Ammon's horn (tissue), 1 donor: ENCODE measurements at places on chromosomes 5 and 9.

- DNase-seq = no peak
Measured at GRCh38 chr5:110150199-110150598, 460.5 kb downstream of the MAN2A1 start.

DNA sequence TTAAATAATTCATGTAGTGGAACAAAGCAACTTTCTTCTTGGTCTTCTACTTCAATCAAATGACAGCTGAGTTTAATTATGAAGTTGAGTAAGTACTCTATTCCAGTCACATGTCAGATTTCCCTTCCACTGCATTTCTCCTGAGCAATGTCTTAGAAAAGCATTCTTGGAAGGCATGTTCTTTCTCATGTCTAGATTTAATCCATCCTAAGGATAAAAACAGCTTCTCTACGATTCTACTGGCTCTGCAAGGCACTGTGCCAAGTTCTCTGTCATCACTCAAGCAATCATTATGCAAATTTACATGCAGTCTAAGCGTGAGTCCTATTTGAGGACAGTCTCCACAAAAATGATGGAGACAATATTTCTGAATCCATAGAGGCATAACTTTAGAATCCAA is 142.4 kb downstream of the YIPF5 start:
- DNase-seq = no peak

DNA sequence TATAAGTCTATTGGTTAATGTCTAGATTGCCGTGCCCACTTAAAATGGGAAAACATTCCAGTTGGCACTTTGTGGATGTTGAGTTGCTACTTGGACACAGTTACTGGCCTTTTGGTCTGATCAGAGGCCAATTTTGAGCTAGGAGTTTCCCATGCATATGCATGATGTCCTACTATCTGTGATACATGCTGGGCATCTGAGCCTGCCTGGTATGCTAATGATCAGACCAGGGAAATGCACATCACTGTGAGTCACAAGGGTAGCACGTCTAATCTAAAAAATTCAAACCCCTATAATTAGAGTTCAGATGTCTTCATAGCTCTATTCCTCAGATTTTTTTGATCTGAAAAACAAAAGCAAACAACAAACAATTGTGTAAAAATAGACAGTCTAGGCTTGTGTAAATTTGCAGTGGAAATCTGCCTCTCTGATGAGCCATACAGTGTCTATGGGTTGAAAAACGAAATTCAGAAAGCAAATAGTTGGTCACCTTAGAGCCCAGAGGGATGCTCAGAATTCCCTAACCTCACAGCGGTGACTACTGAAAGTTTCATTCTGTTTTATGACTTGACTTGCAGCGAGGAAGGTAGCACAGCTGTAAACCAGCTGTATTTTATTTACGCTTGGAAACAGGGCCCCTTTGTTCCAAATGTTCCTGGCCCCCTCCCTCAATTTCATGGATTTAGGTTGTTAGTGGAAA is 37.3 kb downstream of the PALM2AKAP2 start:
- DNase-seq = peak; percentile 33

DNA sequence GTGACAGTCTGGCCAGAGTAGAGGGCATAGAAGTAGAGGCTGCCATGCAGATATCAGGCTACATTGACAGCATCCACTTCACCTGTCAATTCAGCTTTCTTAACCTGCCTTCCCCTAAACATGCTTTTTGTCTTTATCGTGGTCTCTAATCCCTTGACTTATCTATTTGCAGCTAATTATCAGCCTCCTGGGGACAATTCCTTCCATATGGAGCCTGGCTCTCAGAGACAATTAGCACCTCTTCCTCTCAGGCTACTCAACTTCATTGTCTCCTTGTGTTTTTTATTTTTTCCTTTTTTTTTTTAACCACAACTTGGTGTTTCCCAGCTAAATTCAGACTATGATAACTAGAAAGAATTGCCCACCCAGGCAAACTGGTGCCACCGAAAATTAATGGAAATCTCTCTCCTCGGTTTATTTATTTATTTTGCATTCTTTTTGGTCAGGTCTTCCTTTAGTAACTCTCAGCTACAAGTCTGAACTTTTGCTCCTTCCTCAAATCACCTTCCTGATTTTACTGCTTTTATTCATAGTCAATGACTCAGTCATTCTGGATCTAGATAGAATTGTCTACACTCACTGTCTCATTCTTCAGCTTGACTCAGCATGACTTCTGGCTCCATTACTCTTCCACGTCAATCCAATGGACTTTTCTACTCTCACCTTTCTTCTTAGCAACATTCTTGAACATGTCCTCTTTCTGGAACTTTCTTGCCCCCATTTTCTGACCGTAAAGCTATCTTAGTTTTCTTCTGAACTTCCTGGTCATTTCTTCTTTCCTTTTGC is 63.0 kb upstream of the BASP1 start:
- no peak for DNase-seq

DNA sequence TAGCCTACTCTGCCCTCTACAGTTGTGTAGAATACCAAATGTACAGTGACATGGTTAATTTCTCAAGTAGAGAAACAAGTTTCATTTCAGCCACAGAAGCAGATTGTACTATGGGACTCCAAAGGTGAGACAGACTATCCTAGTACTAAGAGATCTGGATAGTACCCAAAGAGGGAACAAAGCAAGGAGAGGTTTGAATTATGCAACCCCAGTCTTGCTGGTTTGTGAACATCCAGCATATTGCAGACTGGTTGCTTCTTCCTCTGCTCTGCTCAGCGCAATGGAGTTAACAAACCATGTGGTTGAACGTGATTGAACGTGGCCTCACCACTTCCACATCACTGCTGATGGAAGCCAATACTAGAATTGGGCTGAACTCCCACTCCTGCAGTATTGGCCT is 43.3 kb upstream of the ALDOB start:
- DNase-seq = no peak

DNA sequence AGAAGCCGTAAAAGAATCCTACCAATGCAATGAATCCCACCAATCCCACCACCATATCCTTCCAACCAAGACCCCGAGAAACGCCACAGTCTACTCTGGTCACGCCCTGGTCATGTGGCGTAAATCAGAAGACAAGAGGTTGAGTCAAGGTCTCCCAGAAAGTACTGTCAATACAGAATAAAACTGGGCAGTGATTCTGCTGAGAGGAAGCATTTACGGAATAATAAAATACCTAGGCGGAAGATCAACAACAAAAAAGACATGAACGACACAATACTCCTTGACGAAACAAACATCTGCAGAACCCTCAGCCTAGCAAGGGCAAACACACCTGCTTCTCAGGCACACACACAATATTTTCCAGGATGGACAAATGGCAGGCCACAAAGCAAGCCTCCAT is 62.8 kb downstream of the GOLM1 start:
- no peak for DNase-seq

GRCh38 chr5:158421319-158421718 is 562.4 kb upstream of the CLINT1 start:
- DNase-seq = no peak

DNA sequence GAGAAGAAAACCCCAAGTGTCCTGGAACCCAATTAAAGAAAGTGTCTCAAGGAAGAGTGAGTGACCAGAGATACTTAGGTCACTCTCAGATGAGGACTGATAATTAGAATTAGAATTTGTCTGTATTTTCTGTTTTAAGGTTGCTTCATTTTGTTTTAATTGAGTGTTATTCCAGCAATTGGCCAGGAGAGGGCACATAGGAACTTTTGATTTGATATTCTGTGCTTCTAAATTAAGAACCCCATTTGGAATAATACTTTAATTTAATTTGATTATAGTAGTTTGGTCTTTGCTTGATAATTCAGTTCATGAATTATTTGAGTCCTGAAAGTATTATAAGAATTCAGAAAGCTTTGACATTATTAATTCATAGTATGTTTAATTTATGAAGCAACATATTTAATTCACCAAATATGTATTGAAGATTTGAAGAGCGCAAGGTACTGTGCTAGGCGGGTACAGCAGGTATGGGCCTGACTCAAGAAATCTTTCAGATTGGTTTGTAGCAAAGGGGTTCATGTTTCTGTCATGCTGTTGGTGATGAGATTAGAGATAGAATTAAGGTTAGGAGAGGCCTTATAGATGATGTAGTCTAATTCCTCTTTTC is 4.9 kb downstream of the MRPL22 start:
- peak; percentile 27 for DNase-seq

GRCh38 chr5:132853323-132853722 is 12.9 kb downstream of the GDF9 start:
- DNase-seq = no peak

DNA sequence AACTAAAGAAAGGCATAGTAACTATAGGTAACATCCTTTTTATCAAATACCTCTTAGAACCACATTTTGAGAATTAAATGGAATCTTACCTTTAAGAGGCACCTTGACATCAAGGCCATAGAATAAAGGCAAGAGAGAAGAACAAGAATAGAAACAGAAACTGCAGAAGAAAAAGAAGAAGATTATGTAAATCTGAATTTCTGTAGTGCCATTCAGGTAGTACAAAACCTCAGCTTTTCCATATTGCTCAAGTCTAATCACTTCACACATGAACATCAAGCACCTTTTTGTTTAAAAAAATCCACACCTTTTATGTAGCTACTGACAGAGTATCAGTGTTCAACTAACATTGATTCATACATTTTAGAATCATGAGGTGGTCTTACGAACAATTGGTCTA is 91.8 kb upstream of the DPYSL3 start:
- no peak for DNase-seq

- no peak for DNase-seq
Measured at GRCh38 chr5:31934156-31934555, 240.0 kb downstream of the GOLPH3 start.

DNA sequence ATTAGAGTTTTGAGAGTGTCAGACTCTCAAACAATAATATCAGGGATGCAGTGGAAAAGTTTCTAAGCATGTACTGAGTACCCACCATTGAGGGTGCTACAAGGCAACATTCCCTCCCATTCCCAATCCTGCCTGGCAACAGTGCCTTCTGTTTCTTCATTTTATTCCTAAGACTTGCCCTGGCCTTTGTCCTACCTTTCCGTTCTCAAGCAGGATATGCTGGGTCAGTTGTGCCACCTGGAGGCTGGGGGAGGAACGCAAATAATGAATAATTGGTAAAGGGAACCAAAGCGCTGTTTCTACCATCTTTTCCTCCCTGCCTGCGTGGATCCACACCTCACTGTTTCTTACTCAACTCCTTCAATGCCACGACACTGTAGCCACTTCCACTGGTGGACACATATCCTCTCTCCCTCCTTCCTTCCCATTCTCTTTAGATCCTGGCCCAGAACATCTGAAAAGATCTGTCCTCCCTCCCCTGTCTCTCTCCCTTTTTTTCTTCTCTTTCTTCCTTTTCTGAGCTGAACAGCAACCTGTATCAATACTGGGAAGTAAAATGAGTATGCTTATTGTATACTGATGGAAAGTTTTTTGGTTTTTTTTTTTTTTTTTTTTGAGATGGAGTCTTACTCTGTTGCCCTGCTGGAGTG is 149.5 kb downstream of the C9orf152 start:
- DNase-seq = peak; percentile 54

- no peak for DNase-seq
Measured at GRCh38 chr9:114007991-114008666, 70.0 kb downstream of the AMBP start.

GRCh38 chr5:152978141-152978835 is 512.2 kb upstream of the GRIA1 start:
- DNase-seq = no peak

- no peak for DNase-seq
Measured at GRCh38 chr5:32769711-32770110, 58.6 kb downstream of the NPR3 start.

DNA sequence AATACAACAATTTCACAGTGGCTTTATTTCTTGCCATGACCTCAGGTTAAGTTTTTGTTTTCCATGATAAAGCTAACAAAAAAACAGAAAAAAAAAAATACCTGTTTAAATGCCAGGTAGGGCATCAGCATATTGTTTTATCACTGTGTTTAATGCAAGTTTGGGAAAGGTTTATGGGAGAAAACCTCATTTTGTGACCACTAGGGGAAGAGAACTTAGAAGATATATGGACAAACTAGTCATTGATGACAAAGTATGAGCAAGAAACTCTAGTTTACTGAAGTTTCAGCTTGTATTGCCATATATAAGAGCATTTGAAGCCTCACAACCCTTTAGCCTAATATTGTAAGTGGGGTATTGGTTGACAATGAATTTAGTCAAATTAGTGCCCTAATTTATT is 1431.4 kb upstream of the CDH18 start:
- no peak for DNase-seq
